ENCODE measurements at places on chromosomes 6 and 20. TPM values are rescaled to one million over a fixed set of nuclear protein-coding genes. Genes with fewer than 3 reads are reported as not detected.

Gene MYMX
- polyA plus RNA-seq: not detected

Gene COL19A1
- not detected for polyA plus RNA-seq

Gene BPIFB1
- polyA plus RNA-seq: not detected

Gene CAP2
- polyA plus RNA-seq: 30.7 TPM

Gene PXDC1
- polyA plus RNA-seq: 8.0 TPM

Gene ETV7
- 0.12 TPM for polyA plus RNA-seq

Gene SNX14
- 46.6 TPM for polyA plus RNA-seq
